ENCODE measurements at places on chromosomes 13 and 19. TPM values are rescaled to one million over a fixed set of nuclear protein-coding genes. Genes with fewer than 3 reads are reported as not detected.

DNA sequence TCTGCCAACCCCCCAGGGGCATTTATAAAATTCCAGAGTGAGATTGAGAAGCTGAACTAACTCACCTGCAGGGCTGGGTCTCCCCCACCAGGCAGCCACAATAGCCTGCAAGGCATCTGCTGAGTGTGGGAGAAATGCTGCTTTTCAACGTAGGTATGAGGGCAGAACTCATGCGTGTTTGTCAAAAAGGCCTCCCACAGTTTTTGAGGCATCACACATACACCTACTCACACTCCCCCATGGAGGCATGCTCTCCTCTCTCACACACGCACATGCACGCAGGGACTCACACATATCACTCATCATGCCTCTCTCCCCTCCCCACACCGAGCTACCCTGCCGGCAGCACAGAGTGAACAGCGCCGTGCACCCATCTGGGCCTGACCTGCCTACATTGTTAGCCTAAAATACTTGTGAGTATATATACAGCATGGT is 390.5 kb downstream of the FGF9 start:
- DNase-seq: no peak

SUCLA2 gene
- total RNA-seq: 142 TPM

DNA sequence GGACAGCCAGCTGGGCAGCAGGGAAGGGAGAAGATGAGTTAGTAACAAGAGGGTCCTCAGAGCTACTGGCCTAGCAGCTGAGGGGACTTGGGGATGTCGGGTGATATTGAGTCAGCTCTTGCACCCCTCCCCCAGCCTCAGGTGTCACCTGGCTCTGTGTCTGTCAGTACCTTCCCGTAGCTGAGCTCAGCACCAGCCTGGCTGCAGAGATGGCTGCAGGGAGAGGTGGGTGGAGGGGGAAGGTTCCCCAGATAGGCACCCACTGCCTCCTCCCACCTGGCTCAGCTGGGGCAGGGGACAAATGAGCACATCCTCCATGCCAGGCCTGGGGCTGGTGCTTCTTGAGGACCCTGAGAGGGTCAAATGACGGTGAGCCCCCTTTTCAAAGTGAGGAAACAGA is 6.8 kb upstream of the KPTN start:
- DNase-seq: no peak

ZNF585A gene
- total RNA-seq: 7.1 TPM

- DNase-seq: no peak
These were observed 13.0 kb downstream of the FAM124A start for GRCh38 chr13:51235186-51235585.
